RWPE2 (cell line): ENCODE measurements at places on chromosomes 16 and 17.
A peak's percentile ranks its signal among the peaks of the same experiment; 100 is the strongest.

GRCh38 chr17:4582691-4583090, 1.6 kb upstream of the SMTNL2 start:
- DNase-seq: no peak

GRCh38 chr16:81315271-81316175, 761 bp downstream of the GAN start:
- peak; percentile 64 for DNase-seq

DNA sequence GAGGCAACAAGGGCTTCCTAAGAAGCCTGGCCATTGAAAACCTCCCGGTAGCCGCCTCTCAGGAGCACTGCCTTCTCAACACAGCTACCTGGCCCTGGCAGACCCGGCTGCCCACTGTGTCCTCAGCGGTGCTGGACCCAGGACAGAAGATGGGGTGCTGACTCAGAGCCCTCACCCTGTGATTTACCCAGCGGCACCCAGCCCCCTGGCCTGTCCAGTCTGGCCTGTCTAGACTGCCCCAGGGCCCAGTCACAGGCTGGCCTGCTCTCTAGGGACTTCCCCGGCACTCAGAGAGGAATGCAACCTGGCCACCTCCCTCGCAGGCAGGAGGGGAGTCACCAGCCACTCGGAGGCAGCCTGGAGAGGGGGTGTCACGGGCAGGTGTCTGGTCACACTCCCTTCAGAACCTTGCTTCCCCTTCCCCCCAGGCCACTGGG, 20.1 kb downstream of the PIEZO1 start:
- no peak for DNase-seq

- no peak for DNase-seq
Observed at GRCh38 chr17:35313875-35314409, 59.5 kb downstream of the SLFN11 start.

- DNase-seq: no peak
Observed at GRCh38 chr17:68383443-68384321, 73.6 kb downstream of the WIPI1 start.

GRCh38 chr16:83925095-83925905, 26.4 kb downstream of the MLYCD start:
- DNase-seq: no peak

DNA sequence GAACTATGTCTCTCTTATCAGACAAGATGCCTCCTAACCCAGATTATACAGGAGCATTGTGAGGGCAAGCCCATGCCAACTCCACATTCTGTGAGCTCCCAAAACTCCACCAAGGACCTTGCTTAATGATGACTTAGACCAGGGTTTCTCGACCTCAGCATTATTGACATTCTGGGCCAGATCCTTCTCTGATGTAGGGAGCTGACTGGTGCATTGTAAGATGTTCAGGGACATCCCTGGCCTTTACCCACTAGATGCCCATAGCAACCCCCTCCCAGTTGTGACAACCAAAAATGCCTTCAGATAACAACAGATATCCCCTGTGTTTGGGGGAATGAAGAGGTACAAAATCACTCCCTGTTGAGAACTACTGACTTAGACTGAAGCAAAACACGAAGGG, 43.6 kb downstream of the HOXB1 start:
- no peak for DNase-seq

- DNase-seq: no peak
Observed at GRCh38 chr17:62085511-62086408, 20.7 kb upstream of the MED13 start.

- DNase-seq: no peak
Observed at GRCh38 chr16:27759301-27759871, 209.4 kb downstream of the KATNIP start.
